NCI-H187 treated with DMSO at 0.1 percent for 48 hours (cell line): ENCODE measurements at places on chromosomes 13 and 19.

DNA sequence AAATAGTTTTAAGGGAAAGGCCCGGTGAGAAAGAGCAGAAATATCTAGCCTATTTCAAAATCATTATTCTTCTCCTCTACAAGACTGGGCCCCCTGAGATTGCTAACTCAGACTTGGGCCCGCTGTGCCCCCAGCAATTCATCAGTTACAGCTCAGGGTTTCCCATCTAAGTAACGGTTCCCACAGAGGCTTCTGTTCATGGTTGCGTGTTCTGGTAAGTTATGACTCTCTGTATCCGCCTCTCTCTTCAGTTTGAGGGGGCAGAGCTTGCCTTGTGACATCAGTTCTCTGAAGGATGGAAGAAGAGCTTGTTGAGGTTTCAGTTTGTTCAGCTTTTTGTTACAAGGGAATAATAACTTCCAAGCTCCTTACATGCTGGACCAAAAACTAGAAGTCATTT, 11.6 kb downstream of the ZNF57 start:
- no peak for DNase-seq

- no peak for DNase-seq
Observed at GRCh38 chr19:45667620-45668341, at the start of gene GIPR. GIPR (plus strand) TSS chr19:45668221; CDS start chr19:45669521, 1,300 bp downstream.

DNA sequence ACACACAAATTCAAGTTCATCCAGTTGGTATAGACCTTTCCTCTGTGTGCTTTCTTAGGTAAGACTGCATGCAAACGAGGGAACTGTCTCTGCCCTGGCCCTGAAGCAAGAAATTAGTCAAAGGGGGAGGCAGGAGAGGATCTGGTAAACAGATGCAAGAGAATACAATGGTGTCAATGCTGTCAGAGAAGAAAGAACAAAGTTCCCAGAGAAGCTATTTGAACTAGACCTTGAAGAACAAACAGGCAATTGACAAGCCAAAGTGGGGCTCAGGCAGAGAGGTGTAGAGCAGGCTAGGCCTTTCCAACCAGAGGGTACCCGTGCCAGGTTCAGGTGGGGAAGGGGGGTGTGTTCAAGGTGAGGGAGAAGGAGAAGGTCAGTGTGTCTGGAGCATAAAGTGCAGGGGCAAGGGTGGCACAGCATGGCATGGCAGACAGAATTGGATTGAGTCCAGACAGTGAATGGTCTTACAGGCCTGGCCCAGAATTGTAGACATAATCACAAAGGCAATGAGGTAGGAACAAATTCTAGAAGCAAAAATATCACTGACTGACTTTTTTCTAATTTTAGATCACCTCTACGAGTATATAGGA, 95.0 kb upstream of the STARD13 start:
- no peak for DNase-seq

DNA sequence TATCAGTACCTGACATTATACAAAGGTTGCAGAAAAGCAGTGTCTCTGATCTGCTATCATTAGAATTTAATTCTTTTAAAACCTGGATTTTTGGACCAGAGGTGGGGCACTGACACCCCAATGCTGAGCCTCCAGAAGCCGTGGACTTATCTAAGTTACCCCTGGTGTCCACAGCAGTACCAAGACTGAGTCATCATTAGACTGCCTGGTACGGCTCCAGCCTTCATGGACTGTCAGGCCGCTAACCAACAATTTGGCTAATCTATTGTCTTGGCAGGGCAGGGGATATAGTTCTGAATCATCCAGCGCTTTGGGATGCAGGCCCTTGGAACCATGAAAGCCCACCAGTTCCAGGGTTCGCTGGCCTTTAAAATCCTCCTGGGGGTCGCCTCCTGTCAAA, 78.3 kb downstream of the TSHZ3 start:
- DNase-seq, result no peak

GRCh38 chr19:11014403-11014911, 53.6 kb downstream of the SMARCA4 start:
- DNase-seq, result no peak

GRCh38 chr19:28036486-28036885, 1176.5 kb downstream of the UQCRFS1 start:
- no peak for DNase-seq

- no peak for DNase-seq
Observed at GRCh38 chr13:109941951-109942350, 155.6 kb upstream of the IRS2 start.
